ENCODE measurements at places on chromosomes 16 and 17. TPM values are rescaled to one million over a fixed set of nuclear protein-coding genes. Genes with fewer than 3 reads are reported as not detected.

The ABCA6 gene
- 0.38 TPM for total RNA-seq

GRCh38 chr17:76713765-76714164 is 3.0 kb upstream of the MXRA7 start:
- peaks cover 7% of the 10 kb centered on the region for H3K27me3 ChIP-seq
- no peak overlapping the region for H3K4me3 ChIP-seq
- H3K27ac ChIP-seq, result no peak overlapping the region
- H3K4me1 ChIP-seq, result peaks cover 18% of the 10 kb centered on the region

- H3K27ac ChIP-seq, result peak overlapping the region; percentile 52
- H3K4me1 ChIP-seq, result no peaks in the 10 kb centered on the region
- H3K4me3 ChIP-seq, result no peak overlapping the region
- no peaks in the 10 kb centered on the region for H3K36me3 ChIP-seq
- H3K27me3 ChIP-seq, result peaks cover 10% of the 10 kb centered on the region
- no peak for DNase-seq
Observed at GRCh38 chr17:1976683-1977064, 48.5 kb downstream of the RTN4RL1 start.

- H3K36me3 ChIP-seq, result no peaks in the 10 kb centered on the region
- DNase-seq, result no peak
- H3K27me3 ChIP-seq, result no peaks in the 10 kb centered on the region
- no peak overlapping the region for H3K27ac ChIP-seq
Observed at GRCh38 chr17:68029512-68030215, 5.9 kb upstream of the KPNA2 start.

DNA sequence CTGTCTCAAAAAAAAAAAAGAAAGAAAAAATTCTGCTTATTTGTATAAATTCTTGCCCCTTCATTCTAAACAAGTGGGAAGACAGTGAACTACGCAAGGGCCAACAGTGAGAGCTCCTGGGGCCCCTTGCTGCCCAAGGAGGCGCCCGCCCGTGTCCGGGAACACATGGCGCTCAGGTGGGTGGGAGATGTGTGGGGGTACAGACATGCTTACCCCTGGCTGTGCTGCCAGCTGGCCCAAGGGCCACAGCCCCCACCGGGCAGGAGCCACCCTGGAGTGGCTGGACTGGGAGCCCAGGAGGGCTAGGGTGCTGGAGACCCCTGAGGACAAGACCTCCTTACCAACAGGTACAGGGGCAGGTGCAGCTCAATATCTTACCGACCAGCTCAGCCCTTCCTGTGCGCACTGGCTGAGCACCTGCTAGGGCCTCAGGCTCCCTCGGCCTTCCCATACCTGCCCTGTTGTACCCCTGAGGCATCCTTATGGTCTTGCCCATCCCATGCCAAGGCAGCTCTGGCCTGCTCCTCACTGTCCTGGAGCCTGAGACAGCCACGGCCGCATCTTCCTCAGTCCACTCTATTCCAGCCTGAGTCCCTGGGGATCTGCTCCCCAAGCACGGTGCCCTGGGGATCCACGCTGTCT is 56.2 kb downstream of the CCDC57 start:
- H3K27ac ChIP-seq, result no peak overlapping the region
- H3K27me3 ChIP-seq, result peaks cover 6% of the 10 kb centered on the region

GRCh38 chr17:77332034-77332971 is 191.5 kb downstream of the SEC14L1 start:
- no peak overlapping the region for H3K27ac ChIP-seq
- peaks cover 1% of the 10 kb centered on the region for H3K27me3 ChIP-seq
- H3K4me1 ChIP-seq, result peaks cover 19% of the 10 kb centered on the region
- no peak overlapping the region for H3K4me3 ChIP-seq
- no peak for DNase-seq

DNA sequence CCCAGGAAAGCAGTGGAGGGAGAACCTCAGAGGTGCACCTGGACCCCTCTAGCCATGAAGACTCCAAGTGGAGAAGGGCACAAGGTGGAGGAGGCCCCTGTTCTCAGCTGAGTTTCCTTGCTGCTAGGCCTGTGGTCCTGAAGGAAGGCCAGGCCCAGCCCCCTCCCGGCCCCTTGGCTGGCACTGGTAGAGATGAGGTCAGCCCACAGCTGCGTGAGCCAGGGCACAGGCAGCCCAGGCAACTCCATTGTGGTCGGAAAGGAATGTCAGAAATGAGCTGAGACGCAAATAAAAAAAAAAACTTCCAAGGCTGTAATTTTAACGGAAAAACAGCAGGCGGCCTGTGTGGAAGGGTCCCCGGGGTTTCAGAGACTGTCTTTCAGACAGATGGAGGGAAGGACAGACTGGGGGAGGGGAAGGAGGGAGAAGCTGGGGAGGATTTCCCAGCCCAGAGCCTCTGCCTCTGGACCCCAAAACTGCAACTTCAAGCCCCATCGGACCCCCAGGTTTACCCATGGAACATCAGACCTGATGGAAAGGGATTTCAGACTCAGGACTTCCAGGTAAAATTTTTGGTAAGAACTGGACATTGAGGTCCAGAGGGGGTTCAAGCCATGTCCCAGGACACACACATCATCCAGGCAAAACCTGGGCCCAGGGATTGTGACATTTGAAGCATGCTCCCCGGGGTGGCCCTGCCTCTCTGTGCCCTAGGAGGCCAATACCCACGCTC is 25.6 kb upstream of the MRPS23 start:
- peak overlapping the region; percentile 61 for H3K27ac ChIP-seq
- H3K27me3 ChIP-seq, result peaks cover 7% of the 10 kb centered on the region
- peak overlapping the region; percentile 11 for H3K4me3 ChIP-seq
- H3K36me3 ChIP-seq, result no peaks in the 10 kb centered on the region
- peaks cover 41% of the 10 kb centered on the region for H3K4me1 ChIP-seq
- DNase-seq, result peak; percentile 79

The RAMP2 gene
- total RNA-seq, result 630 TPM

GRCh38 chr16:89577055-89577759 is 1.6 kb downstream of the CPNE7 start:
- no peaks in the 10 kb centered on the region for H3K36me3 ChIP-seq
- H3K27me3 ChIP-seq, result peaks cover 12% of the 10 kb centered on the region
- H3K4me3 ChIP-seq, result no peak overlapping the region
- no peak for DNase-seq

DNA sequence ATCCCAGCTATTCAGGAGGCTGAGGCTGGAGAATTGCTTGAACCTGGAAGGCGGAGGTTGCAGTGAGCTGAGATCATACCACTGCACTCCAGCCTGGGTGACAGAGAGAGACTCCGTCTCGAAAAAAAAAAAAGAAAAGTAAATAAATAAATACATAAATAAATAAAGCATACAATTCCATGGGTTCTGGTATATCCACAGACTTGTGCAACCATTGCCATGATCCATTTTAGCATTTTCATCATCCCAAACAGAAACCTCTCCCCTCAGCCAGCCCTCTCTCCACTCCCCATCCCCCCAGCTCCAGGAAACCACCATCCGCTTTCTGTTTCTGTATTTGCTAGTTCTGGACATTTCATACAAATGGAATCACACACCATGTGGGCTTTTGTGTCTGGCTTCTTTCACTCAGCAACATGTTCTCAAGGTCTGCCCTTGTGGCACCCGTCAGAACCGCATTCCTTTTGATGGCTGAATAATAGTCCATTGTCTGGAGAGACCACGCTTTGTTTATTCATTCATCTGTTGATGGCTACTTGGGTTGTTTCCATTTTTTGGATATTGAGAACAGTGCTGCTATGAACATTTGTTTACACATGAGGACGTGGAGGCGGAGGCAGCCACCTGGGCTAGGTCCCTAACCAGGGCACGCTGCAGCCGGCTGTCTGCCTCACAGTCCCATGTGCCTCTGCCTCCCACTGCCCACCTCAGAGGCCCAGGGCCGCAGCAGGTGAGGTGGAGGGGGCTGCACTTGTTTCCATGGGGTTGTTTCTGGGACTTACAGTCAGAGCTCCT is 76.2 kb downstream of the NT5M start:
- H3K4me3 ChIP-seq, result no peak overlapping the region
- no peaks in the 10 kb centered on the region for H3K36me3 ChIP-seq
- no peak overlapping the region for H3K27ac ChIP-seq
- DNase-seq, result no peak
- H3K4me1 ChIP-seq, result no peaks in the 10 kb centered on the region

GRCh38 chr16:65794973-65795372 is 571.5 kb upstream of the CDH5 start:
- no peak overlapping the region for H3K27ac ChIP-seq
- no peaks in the 10 kb centered on the region for H3K4me1 ChIP-seq
- DNase-seq, result no peak
- H3K36me3 ChIP-seq, result no peaks in the 10 kb centered on the region

The PSKH1 gene
- total RNA-seq, result 47.5 TPM

- no peaks in the 10 kb centered on the region for H3K4me1 ChIP-seq
- no peaks in the 10 kb centered on the region for H3K36me3 ChIP-seq
- H3K4me3 ChIP-seq, result no peak overlapping the region
- H3K27me3 ChIP-seq, result no peaks in the 10 kb centered on the region
- H3K27ac ChIP-seq, result no peak overlapping the region
Observed at GRCh38 chr16:20829536-20829935, 23.2 kb downstream of the REXO5 start.

DNA sequence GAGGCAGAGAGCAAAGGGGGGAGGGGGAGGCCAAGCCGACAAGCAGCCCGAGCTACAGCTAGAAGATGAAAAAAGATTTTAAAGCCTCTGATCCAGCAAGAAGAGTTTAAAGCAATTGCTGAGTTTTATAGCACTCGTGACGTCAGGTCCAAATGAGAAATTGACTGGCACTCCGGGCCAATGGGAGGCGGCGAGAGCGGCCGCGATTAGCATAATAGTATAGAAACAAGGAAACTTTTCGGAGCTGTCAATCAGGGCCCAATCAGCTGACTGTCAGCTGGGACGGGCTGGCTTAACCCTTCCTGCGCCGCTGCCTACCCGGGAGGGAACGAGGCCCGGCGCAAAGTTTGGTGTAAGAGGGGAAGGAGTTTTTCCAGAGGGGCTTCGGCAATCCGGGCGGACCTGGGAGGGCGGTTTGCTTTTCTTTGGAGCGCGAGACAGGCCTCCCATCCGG is at the start of gene MAF:
Gene MAF, minus strand, starts transcription at position 100 of the 454 bp plus-strand sequence. CDS start 835 bp downstream, outside the sequence.
- peaks cover 6% of the 10 kb centered on the region for H3K27me3 ChIP-seq
- H3K4me3 ChIP-seq, result peak within 1 kb of the TSS; percentile 100
- DNase-seq, result peak; percentile 84
- H3K36me3 ChIP-seq, result peaks cover 6% of the 10 kb centered on the region
- peak within 1 kb of the TSS; percentile 90 for H3K27ac ChIP-seq
- peaks cover 15% of the 10 kb centered on the region for H3K4me1 ChIP-seq

GRCh38 chr17:80104321-80104955 is 3.1 kb downstream of the GAA start:
- peaks cover 12% of the 10 kb centered on the region for H3K36me3 ChIP-seq
- peaks cover 14% of the 10 kb centered on the region for H3K27me3 ChIP-seq
- DNase-seq, result no peak
- H3K27ac ChIP-seq, result no peak overlapping the region

Data from endothelial cell (in vitro differentiated cells).